WTC11 (cell line): ENCODE measurements at places on chromosomes 5 and 9. TPM values are rescaled to one million over a fixed set of nuclear protein-coding genes. Genes with fewer than 3 reads are reported as not detected.

- H3K27me3 ChIP-seq, result peaks cover 91% of the 10 kb centered on the region
- 0 out of 2 replicates have a peak, but pooled peaks cover 3% of the 10 kb centered on the region for H3K36me3 ChIP-seq
- H3K4me3 ChIP-seq, result peak overlapping the region; percentile 69
- H3K4me1 ChIP-seq, result peaks cover 19% of the 10 kb centered on the region
Observed at GRCh38 chr5:73419465-73420390, 28.8 kb downstream of the FOXD1 start.

- H3K4me3 ChIP-seq, result peak overlapping the region; percentile 28; the same call in 1 of the 2 replicates
- DNase-seq, result peak; percentile 83
- H3K4me1 ChIP-seq, result peaks cover 12% of the 10 kb centered on the region
- no peaks in the 10 kb centered on the region for H3K36me3 ChIP-seq
- no peak overlapping the region for H3K27ac ChIP-seq
Observed at GRCh38 chr5:138632900-138633489, 57.8 kb upstream of the HSPA9 start.

- no peaks in the 10 kb centered on the region for H3K27me3 ChIP-seq
- H3K4me1 ChIP-seq, result no peaks in the 10 kb centered on the region
- no peak overlapping the region for H3K4me3 ChIP-seq
- H3K27ac ChIP-seq, result no peak overlapping the region
Observed at GRCh38 chr5:88298425-88298824, 29.8 kb upstream of the TMEM161B start.

DNA sequence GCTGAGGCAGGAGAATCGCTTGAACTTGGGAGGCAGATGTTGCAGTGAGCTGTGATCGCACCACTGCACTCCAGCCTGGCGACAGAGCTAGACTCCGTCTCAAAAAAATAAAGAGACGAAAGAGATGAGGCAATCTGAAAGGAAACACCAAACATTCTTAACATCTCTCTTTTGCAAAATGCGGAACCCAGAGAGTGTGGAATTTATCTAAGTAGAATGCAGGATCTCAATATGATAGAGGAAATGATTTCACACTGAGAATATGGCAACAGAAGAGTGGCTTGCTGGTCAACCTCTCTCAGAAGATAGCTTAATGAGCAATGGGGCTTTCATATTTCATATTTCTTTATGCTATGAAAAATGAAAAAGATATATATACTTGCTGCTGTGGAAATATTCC, 33.4 kb upstream of the PCA3 start:
- no peaks in the 10 kb centered on the region for H3K27me3 ChIP-seq
- no peak for DNase-seq
- H3K27ac ChIP-seq, result no peak overlapping the region
- H3K4me1 ChIP-seq, result no peaks in the 10 kb centered on the region

- no peak overlapping the region for H3K4me3 ChIP-seq
- H3K4me1 ChIP-seq, result peaks cover 29% of the 10 kb centered on the region
- H3K36me3 ChIP-seq, result no peaks in the 10 kb centered on the region
- no peaks in the 10 kb centered on the region for H3K27me3 ChIP-seq
- peak overlapping the region; percentile 29; the same call in 1 of the 2 replicates for H3K27ac ChIP-seq
Observed at GRCh38 chr9:94973451-94973941, 247.0 kb downstream of the AOPEP start.

DNA sequence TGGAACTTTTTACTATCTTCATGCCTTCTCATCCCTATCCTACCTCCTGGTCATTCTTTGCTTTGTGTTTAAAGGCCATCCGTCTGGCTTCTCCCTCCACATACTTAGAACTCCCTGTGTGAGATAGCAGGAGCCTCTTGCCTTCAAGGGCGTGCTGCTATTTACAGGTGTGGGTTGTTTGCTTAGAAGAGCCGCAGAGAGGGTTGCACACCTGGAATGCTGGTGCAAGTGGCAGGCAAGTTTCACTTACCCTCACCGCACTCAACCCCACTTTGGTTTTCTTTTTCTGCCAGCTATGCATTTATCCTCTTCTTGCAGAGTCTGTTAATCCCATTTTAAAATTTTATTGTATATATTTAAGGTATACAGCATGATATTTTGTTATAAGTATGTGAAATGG, 12.6 kb downstream of the SKP2 start:
- no peak for DNase-seq
- H3K27ac ChIP-seq, result no peak overlapping the region
- peaks cover 66% of the 10 kb centered on the region for H3K36me3 ChIP-seq
- H3K4me1 ChIP-seq, result no peaks in the 10 kb centered on the region
- H3K4me3 ChIP-seq, result no peak overlapping the region

- no peaks in the 10 kb centered on the region for H3K27me3 ChIP-seq
- H3K4me1 ChIP-seq, result 0 out of 2 replicates have a peak, but pooled peaks cover 2% of the 10 kb centered on the region
- no peak overlapping the region for H3K4me3 ChIP-seq
Observed at GRCh38 chr9:136075881-136076678, 19.0 kb downstream of the NACC2 start.

DNA sequence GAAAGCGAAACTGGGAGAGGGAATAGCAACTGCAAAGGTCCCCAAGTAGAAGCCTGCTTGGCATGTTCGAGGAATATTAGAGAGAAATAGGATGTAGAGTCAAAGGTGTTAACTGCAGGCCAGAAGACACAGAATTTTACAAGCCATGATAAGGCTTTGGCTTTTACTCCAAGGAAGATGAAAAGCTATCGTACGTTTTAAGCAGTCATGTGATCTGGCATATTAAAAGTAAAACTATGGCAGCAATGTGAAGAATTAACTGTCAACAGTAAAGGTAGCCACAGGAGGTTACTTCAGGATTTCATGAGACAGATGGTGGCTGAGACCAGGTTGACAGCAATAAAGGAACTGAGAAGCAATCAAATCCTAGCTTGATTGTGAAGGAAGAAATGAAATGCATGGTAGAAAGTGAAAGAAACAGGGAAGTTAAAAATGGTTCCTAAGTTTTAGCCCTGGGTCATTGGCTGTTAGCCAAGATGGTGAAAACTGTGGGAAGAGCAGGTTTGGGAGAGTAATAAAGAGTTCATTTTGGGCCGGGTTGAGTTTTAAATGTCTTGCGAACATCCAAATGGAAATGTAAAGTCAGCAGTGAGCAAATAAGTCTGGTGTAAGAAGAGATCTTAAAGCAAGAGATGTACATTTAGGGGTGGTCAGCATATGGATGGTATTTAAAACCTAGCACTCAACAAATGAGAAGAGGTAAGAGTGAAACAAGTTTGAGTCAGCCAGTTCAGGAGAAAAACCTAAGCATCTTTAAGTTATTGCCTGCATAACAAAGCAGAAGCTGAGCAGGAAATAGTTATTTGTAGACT, 20.3 kb upstream of the TTC33 start:
- no peak overlapping the region for H3K27ac ChIP-seq
- DNase-seq, result no peak
- peaks cover 26% of the 10 kb centered on the region for H3K36me3 ChIP-seq
- no peaks in the 10 kb centered on the region for H3K27me3 ChIP-seq

GRCh38 chr5:80403782-80404181, 4.1 kb upstream of the ZFYVE16 start:
- H3K36me3 ChIP-seq, result no peaks in the 10 kb centered on the region
- no peak overlapping the region for H3K4me3 ChIP-seq
- H3K27me3 ChIP-seq, result no peaks in the 10 kb centered on the region
- H3K27ac ChIP-seq, result no peak overlapping the region

DNA sequence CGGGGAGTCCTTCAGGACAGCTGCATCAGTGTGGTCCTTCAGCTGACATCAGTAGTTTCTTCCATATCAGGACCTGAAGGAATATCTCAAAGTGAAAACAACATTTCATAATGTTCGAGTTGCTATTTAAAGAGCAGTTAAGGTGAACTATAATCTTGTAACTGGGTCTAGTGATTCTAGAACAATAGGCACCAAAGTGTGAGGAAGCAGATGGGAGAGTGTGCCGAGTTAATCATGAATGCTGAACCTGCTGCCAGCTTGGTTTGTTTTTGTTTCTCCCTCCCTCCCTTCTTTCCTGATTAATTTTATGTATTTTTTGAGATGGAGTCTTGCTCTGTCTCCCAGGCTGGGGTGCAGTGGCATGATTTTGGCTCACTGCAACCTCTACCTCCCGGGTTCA, 3.6 kb upstream of the PTGR1 start:
- no peak for DNase-seq
- H3K27ac ChIP-seq, result no peak overlapping the region
- H3K36me3 ChIP-seq, result no peaks in the 10 kb centered on the region

DNA sequence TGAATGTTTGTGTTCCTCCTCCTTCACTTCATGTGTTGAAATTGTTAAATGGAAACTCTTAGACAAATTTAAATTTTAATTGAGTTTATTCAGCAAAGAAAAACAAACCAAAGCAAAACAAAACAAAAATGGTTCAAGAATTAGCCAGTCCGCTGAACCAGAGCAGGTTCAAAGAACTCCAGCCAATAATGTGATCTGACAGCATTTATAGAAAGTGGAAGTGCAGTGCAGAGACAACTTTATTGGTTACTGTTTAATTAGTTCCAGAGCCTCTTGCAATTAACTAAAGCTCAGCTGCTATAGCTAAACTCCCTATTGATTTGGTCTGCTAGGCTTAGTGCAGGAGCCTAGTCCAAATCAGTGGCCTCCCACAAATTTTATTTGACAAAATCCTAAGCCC, 132.9 kb downstream of the RNF180 start:
- H3K4me1 ChIP-seq, result no peaks in the 10 kb centered on the region
- H3K4me3 ChIP-seq, result no peak overlapping the region
- no peaks in the 10 kb centered on the region for H3K36me3 ChIP-seq
- no peak for DNase-seq

GRCh38 chr5:180831139-180832093, 28.8 kb upstream of the MGAT1 start:
- H3K27me3 ChIP-seq, result peaks cover 63% of the 10 kb centered on the region
- DNase-seq, result peak; percentile 77
- H3K27ac ChIP-seq, result peak overlapping the region; percentile 97
- peak overlapping the region; percentile 96 for H3K4me3 ChIP-seq

DNA sequence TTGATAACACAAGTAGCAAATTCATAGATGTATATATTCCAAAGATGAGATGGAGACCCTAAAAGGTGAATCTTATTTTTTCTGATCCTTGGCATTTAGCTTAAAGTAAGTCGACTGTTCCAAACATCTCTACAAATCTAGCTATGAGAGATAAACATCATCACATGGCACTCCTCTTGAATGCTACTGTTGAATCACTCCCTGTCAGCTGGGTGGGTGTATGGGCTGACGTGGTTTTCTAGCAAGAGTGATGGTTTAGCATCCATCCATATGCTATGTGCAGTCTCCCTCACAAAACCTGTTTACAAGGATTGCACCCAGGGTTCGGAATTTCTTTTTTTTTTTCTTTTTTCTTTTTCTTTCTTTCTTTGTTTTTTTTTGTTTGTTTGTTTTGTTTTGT, 13.8 kb downstream of the ACO1 start:
- DNase-seq, result no peak
- H3K27ac ChIP-seq, result no peak overlapping the region
- H3K27me3 ChIP-seq, result no peaks in the 10 kb centered on the region
- peaks cover 36% of the 10 kb centered on the region for H3K4me1 ChIP-seq
- no peak overlapping the region for H3K4me3 ChIP-seq

DNA sequence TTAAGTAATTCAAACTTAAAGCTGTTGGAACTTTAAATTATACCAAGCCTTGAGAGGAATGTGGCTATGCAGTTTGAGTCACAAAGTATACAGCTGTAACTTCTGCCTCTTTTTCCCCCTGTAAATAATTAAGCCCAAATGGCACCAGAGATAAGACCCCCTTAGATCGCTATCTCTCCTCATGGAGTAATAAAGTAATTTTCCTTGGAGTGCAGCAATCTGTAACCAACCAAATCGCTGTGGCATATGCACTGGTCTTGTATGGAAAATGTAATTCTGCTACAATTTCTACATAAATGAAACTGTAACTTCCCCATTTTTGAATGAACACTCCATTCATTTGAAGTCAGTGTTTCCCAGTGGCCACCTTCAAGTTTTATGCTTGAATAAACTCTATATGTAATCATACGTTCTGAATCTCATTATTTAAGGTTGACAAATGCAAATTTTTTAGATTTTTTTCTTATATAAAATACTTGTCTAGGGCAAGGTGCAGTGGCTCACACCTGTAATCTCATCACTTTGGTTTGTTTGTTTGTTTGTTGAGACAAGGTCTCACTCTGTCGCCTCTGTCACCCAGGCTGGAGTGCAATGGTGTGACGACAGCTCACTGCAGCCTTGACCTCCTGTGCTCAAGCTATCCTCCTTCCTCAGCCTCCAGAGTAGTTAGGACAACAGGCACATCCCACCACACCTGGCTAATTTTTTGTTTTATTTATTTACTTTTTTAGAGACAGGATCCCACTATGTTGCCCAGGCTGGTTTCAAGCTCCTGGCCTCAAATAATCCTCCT, 12.3 kb downstream of the SUSD1 start:
- H3K4me1 ChIP-seq, result peaks cover 15% of the 10 kb centered on the region
- no peak overlapping the region for H3K27ac ChIP-seq
- no peak for DNase-seq
- H3K27me3 ChIP-seq, result no peaks in the 10 kb centered on the region; the same call in 1 of the 2 replicates
- no peak overlapping the region for H3K4me3 ChIP-seq

- DNase-seq, result no peak
- H3K4me3 ChIP-seq, result peak overlapping the region; percentile 93
- peak overlapping the region; percentile 50; the same call in 1 of the 2 replicates for H3K27ac ChIP-seq
- H3K4me1 ChIP-seq, result peaks cover 19% of the 10 kb centered on the region
Observed at GRCh38 chr5:75512383-75513074, 838 bp downstream of the POLK start.

BTNL9 gene
- 1.6 to 3.4 TPM (median 1.8 TPM) in 3 replicates for total RNA-seq

C9orf50 gene
- total RNA-seq, result 0.11 TPM in 1 of 3 replicates, not detected in the others

ODF2 gene
- 29.3 to 31.9 TPM (median 29.9 TPM) in 3 replicates for total RNA-seq

TIMD4 gene
- total RNA-seq, result 0.13 TPM in 1 of 3 replicates, not detected in the others

RFESD gene
- total RNA-seq, result 2.7 to 5.7 TPM (median 4.5 TPM) in 3 replicates

NRARP gene
- 46.7 to 52.4 TPM (median 51.5 TPM) in 3 replicates for total RNA-seq

TAF11L10 gene
- not detected in 3 replicates for total RNA-seq

PCDHA1 gene
- 2.2 to 2.7 TPM (median 2.4 TPM) in 3 replicates for total RNA-seq
